Activated CD4-positive, alpha-beta T cell treated with anti-CD3 and anti-CD28 coated beads, Interleukin-10, Interleukin-2, amounts not matched to agents 100 ng/mL and 50 ng/mL, durations not matched to agents 16 hours and 8 hours (primary cell): ENCODE measurements at places on chromosomes 12 and 14.

GRCh38 chr12:25764892-25765291 lies 193.6 kb upstream of the RASSF8 start:
- no peak for DNase-seq

DNA sequence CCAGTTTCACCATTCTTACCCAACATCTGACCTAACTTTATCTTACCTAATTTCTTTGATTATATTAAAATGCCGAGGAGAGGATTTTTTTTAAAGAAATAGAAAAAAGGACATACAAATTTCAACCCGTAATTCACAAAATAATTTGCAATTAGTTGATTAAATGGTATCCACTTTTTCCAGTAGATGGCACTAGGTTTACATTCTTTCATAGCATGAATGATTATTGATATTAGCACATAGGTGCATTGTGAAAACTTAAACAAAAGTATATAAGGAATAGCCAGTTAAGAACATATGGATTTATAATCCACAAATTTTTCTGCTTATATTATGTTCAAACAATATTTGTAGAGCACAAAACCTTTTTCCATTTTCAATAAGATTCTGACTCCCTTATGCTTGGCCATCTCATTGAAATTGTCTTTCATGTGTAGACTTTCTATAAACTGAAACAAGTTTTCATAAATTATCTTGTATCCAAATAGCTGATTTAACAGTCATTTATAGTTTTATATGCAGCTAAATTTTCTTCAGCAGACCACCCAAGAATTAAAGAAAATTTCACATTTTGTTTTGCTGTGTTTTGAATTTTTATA lies 35.3 kb downstream of the MSRB3 start:
- DNase-seq: no peak

DNA sequence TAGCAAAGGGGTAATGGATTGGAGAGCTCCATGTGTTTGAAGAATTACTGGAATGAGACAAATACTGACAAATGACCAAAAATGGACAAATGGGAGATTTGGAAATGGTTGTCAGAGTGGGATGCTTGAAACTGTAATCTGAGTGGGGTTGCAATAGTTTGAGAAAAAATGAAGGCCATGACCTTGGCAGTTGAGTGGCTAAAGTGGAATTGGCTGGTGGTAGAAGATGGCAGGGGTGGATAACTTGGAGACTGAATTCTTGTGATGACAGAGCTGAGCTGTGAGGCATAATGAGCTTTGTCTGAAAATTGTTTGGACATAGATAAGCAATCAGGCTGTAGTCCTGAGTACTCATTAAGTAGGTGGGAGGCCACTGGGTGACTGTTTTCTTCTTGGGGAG lies 222.5 kb upstream of the PRICKLE1 start:
- no peak for DNase-seq

DNA sequence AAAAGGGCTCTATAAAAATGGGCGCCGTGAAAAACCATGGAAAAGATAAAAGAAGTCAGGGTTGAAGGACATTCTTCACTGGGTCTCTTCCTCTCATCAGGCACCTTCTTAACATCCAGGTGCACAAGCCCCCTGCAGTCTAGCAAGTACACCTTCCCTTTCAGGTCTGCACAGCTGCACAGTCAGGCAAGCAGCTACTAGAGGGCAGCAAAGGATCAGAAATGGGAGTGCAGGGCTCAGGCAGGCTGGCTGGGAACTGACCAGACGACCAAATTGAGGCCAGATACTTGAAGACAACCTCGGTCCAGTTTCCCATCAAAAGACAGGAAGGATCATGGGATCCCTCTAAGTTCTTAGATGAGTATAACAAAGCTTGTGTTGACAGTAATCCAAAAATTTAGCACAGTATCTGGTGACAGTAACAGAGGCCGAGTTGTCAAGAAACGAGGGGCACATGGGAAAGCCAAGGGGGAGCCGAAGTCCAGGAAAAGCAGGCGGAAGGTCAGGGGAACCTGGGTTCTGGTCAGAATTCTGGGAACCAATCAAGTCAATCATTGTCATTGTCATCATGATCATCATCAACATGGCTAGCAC lies 10.1 kb upstream of the GRIP1 start:
- peak; percentile 20 for DNase-seq

- DNase-seq: no peak
These were observed 291.3 kb downstream of the SLC16A7 start for GRCh38 chr12:59887178-59887577.

DNA sequence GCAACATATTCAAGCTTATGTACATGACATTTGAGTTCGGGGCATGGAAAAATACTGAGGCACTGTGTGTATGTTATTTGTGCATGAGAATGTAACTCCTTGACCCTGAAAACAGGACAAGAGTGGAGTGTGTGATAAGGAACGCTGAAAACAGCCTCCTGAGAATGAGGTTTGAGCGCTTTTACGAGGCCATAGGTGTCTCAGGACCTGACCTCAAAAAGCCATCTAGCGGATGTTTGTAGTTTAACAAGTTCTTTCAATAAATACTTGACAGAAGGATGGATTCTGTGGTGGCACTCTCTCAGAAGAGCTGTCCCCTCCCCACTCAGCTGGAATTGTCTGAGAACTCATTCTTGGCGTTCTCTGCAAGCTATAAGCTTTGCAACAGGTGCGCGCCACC lies 350.5 kb upstream of the TMTC1 start:
- no peak for DNase-seq

- DNase-seq: no peak
These were observed 60.0 kb downstream of the BTG1 start for GRCh38 chr12:92085736-92086040.

- no peak for DNase-seq
These were observed 127.1 kb downstream of the CAPZA3 start for GRCh38 chr12:18864900-18865561.
